RWPE2 (cell line): ENCODE measurements at places on chromosomes 2 and 18.

- DNase-seq = no peak
Measured at GRCh38 chr2:68684197-68684596, 40.8 kb downstream of the PROKR1 start.

- DNase-seq = no peak
Measured at GRCh38 chr2:168552450-168552856, 96.4 kb downstream of the CERS6 start.

DNA sequence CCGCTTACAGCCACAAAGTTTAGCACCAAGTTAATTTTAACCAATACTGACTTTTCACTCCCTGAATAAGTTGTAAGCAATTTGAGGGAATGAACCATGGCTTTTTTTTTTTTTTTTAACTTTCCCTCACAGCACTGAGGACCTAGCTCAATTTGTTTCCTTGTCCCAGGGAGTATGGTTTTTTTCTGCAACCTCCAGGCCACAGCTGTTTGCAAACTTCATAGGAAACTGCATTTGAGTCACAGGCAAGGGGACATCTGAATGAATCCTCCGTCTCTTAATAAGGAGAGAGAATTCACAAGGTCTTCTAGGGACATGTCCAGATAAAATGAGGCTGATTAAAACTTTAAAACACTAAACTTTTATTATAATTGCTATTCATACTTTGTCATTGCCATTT, 181.5 kb downstream of the GFPT1 start:
- no peak for DNase-seq

- DNase-seq = peak; percentile 67
Measured at GRCh38 chr2:55111570-55112228, 61.4 kb upstream of the RTN4 start.

- DNase-seq = no peak
Measured at GRCh38 chr18:48926420-48926857, 24.3 kb downstream of the SMAD7 start.

DNA sequence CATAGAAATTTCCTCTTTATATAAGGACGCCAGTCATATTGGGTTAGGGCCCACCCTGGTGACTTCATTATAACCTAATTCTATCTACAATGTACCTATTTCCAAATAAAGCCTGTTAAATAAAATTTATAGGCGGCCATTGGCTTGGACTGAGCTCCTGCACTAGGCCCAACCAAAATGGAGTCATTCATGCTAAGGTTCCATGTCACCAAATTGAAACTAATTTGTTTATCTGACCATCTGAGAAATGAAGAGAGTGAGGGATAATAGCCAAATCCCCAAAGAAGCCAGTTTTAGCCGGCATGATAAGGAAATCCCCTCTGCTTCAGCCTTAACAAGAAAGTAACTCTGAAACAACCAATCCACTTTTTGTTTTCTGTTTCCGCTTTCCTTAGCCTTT, 7.2 kb upstream of the DYM start:
- DNase-seq = no peak

DNA sequence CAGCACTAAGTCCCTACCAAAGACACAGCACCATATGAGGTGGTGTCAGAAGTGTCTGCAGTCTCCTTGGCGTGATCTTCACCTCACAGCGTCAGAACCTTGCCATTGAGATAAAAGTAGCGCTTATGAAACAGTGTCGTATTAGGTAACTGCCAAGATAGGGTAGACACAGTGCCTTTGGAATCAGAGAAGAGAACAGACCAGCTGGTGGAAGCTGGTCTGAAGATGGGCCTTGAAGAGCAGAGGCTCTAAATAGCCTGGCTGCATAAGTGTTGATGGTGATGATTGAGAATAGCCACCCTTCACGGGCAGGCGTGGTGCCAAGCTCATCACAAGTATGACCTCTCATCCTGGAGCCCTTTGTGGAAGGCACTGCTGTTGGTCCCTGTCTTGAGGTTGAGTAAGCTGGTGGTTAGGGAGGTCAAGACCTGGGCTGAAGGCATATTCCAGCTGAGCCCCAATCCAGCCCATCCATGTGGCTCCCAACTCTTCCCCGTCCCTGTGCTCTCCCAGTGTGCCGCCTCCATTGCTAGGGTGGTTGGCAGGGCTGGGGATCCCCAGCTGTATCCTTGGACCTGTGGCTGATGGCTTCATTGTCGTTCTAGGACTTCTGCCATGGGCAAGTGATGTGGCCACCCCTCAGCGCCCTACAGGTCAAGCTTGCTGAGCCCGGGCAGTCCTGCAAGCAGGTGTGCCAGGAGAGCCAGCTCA, 187.4 kb downstream of the MGAT5 start:
- DNase-seq = no peak

- DNase-seq = no peak
Measured at GRCh38 chr18:2617401-2617998, 38.0 kb upstream of the SMCHD1 start.

- DNase-seq = no peak
Measured at GRCh38 chr18:31156821-31157763, 5.6 kb downstream of the DSC1 start.

- DNase-seq = no peak
Measured at GRCh38 chr2:2568411-2568810, 237.3 kb upstream of the MYT1L start.

GRCh38 chr2:8380566-8380965, 301.3 kb upstream of the ID2 start:
- DNase-seq = no peak

- no peak for DNase-seq
Measured at GRCh38 chr2:214753455-214753854, 56.0 kb downstream of the BARD1 start.

- no peak for DNase-seq
Measured at GRCh38 chr2:2739231-2739795, 408.2 kb upstream of the MYT1L start.

DNA sequence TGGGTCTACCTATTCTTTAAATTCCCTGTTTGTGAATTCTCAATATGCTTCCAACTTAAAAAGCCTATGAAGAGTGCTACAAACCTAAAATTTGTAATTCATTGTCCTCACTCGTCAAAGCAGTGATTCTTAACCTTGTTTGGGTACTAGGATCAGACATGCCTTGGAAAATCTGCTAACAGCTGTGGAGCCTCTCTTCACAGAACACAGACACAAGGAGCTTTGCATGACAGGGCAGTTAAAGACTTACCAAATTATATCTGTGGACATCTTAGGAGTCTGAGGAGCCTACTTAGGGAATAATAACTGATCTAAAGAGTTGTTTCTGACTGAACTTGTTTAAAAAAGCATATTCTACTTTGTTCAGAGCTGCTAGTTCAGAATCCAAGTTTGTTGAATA, 38.1 kb downstream of the TMEM87B start:
- no peak for DNase-seq

DNA sequence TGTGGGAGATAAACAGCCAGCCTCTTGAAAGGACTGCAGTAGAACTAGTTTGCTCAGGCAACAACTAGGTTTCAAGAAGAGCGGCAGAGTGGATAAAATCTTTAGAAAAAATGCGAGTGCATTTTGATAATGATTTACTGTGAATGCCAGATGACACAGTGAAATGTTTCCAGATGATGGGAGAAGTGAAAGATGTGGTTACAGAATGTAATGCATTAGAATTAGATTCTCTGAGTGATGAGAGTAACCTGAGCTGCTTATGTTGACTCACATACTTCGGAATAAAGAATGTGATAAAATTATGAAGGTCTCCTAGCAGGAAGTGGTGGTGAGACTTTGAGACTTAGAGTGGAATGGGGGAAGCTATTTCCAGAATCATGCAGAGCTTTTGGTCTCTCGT, 184.3 kb downstream of the GULP1 start:
- no peak for DNase-seq

- DNase-seq = no peak
Measured at GRCh38 chr2:47226923-47227220, 71.8 kb upstream of the STPG4 start.

GRCh38 chr2:227724394-227725039, at the start of gene SCYGR6:
TSS of gene SCYGR6 (minus strand) at chr2:227724757. CDS start at chr2:227724757, 0 bp downstream.
- no peak for DNase-seq

GRCh38 chr18:28269750-28270149, 92.8 kb upstream of the CDH2 start:
- no peak for DNase-seq

GRCh38 chr18:69941183-69941582, 6.5 kb downstream of the CD226 start:
- DNase-seq = no peak

DNA sequence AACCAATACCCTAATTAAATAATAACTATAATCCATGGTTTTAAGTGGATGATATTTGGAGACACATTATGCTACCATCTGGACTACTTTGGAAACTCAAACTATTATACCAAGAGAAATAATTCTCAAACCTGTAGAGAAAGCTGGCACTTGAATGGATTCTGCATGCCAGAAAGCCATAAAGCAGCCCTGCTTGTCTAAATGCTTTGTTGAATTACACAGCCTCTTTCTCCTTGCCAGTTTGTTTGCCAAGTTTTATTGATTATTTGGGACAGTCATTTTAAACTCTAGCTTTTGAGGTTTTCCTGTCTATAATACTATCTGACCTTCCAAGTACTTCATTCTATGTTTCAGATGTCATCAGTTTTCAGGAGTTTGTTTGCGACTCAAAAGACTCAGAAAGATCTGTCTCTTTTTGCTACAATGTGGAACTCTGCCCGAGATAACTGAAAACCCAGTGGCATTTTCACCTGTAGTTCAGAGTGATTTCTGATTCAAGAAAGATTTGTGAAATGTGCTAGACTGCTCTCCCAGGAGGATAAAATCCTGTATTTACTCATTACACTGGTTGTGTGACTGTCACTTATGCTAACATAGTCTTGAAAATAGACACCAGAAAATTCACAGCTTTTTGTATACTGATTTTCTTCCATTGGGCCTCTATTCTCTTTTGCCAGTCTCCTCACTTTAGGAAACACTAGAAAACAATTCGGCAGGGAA, 29.2 kb upstream of the MBOAT2 start:
- no peak for DNase-seq

GRCh38 chr18:12056034-12056883, 37.4 kb upstream of the ANKRD62 start:
- DNase-seq = no peak

- DNase-seq = no peak
Measured at GRCh38 chr2:12435430-12436222, 281.1 kb upstream of the TRIB2 start.

GRCh38 chr2:158395166-158395565, 61.4 kb downstream of the CCDC148 start:
- no peak for DNase-seq

DNA sequence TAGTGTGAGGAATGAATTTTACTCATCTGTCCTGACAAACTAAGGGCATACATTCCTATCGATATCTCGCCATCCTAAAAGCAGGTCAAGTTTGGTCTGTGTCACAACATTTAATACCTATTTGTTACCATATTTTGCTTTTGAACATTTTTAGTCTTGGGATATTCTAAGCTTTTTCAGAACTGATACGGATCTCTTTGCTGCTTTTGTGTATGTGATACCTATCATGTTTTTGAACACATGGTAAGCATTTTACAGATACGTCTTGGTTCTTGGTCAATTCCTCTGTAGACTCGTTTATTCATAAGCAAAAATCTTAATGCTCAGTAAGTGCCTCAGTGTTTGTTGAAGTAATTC, 592 bp downstream of the ZNF397 start:
- DNase-seq = no peak

DNA sequence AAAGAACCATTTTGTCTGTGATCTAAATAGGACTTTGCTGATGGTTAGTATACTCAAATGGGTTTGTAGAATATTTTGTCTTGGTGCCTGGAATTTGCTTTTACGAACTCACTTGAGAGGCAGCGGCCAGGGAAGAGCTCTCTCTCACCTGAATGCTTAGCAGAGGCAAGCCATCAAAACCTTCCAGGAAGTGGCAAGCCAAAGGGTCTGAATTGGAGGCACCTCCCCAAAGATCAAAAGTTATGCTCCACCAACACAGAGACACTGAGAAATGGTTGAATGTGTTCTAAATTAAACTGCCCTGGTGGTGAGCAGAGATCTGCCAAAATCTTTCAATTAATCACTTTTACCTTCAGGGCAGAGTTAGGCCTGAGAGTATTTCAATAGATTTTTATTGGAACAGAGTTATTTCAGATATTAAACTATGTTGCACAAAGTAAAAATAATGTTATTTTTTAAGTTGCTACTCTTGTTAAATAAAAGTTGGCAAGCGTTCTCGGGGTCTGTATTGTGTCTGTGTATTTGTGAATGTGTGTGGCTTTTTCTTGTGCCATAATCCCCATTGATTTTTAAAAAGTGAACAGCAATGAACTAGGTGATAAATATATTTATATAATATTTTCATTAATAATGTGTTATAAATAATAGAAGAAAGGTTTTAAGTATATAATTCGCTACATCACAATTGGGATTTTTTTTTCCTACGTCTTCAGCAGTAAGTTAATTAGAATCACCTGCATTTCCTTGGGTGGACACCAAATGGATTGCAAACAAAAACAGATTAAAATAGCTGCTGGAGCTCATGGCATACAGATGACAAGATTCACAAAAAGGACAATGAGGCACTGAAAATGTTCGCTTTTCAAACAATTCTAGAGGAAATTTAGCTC, 416.1 kb downstream of the ARHGAP15 start:
- DNase-seq = no peak

GRCh38 chr2:197324801-197325200, 14.2 kb upstream of the ANKRD44 start:
- DNase-seq = no peak

DNA sequence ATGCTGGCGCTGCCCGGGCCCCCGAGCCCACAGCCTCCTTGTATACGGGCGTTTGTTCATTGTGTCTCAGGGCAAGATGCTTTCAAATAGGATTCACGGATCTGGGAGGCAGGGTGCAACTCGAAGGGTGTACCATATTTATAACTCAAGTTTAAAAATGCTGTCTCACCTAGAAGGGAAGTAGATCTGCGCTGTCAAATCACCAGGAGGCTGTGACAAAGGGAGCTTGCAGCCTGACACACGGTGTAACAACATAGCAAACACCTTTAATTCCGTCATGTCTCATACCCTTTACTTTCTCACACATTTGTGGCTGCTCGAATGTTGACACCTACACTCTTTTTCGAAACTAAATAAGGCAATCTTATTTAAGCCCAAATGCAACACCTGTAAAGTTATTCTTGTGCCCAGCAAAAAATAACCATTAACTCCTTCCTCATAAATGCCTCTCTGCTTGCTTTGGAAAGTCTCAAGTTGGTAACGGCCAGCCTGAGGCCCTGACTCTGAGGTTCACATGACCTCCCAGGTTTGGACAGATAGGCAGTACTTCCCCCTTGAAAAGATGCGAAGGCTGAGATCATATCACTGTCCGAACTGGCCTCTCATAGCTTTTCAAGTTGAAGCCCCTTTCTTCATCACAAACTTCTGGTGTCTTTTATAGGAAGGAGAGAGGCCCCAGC, 11.6 kb downstream of the ZEB2 start:
- no peak for DNase-seq

GRCh38 chr18:31230495-31230894, 67.8 kb upstream of the DSC1 start:
- no peak for DNase-seq

GRCh38 chr18:79850731-79851130, 53.0 kb downstream of the KCNG2 start:
- DNase-seq = no peak
